ENCODE measurements at places on chromosomes 2 and 18.

DNA sequence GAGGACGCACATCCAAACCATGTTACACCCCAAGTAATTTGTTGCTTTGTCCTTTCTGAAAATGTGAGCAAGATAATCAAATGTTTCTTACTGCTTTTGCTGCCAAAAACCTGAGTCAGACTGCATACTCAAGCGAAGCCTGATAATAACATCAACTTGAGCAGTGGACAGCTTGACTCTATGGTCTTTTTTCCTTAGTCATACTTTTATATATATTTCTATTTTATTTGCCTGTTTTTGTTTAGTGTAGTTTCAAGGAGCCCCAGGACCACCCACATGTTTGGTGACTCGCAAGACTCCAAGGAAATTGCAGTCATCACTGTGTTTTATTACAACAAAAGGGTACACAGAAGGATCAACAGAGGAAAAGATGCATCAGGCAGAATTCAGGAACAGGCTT lies 688.4 kb upstream of the PIK3C3 start:
- no peak for DNase-seq

DNA sequence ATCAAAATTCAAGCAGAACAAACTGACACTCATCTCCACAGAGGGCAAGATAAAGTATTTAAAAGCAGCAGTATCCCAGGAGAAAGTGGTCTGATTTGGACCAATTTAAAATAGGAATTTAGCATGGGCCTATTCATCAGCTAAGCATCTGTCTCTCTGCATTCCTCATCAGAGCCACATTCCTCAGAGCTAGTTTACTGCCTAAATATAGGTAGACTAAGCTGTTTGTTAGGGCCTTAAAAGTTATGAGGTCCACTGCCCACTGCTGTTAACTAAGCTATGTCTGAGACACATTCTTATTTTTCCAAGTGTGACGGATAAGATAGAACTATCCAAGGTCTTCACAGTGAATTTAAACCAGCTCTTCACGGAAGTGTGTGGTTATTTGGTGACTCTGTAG lies 17.6 kb downstream of the NEB start:
- no peak for DNase-seq

DNA sequence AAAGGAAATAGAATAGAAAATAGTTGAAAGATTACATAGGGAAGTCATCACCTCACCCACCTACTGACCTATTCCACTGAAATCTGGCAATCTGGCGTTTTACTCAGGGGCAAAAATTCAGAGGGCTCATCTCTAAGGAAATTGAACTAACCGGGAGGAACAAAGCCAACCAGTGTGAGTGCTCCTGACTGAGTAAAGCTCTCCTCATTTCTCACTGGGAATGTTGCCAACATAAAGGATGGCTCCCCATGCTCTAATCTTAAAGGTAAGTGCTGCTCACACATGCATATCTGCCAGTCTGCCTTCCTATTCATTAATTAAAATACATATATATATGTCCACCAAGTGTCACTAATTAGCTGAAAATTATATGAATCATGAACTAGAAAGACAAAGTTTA lies 13.5 kb upstream of the DOK6 start:
- DNase-seq: no peak

DNA sequence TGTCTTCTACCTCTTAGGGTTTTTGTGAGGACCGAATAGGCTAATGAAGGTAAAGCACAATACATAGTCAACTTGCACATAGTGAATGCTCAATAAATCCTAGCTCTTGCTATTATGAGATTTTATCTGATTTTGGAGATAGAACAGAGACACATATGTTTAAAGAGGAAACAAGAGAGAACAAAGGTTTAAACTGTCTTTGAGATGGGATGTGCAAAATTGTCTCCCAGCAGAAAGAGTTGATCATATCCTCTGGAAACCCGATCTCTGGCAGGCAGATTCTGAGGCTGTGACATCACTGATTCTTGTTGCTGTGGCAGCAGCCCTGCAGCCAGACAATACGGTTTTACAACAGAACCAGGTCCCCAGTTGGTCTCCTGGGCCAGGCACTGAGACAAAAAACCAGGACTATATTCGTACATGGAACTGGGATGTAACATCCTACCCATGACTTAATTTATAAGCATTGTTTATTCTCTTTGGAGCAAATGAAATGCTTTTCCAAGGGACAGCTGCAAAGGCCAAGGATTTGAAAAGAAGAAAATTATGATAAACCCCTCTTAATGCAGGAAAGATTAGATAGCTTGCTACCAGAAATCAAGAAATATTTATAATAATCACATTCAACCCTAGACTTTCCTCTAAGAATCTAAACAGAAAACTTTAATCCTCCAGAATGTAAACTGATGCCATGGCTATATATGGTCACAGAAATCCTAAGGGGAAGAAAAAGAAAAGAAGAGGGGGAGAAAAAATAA lies 80.2 kb downstream of the SLC8A1 start:
- no peak for DNase-seq

DNA sequence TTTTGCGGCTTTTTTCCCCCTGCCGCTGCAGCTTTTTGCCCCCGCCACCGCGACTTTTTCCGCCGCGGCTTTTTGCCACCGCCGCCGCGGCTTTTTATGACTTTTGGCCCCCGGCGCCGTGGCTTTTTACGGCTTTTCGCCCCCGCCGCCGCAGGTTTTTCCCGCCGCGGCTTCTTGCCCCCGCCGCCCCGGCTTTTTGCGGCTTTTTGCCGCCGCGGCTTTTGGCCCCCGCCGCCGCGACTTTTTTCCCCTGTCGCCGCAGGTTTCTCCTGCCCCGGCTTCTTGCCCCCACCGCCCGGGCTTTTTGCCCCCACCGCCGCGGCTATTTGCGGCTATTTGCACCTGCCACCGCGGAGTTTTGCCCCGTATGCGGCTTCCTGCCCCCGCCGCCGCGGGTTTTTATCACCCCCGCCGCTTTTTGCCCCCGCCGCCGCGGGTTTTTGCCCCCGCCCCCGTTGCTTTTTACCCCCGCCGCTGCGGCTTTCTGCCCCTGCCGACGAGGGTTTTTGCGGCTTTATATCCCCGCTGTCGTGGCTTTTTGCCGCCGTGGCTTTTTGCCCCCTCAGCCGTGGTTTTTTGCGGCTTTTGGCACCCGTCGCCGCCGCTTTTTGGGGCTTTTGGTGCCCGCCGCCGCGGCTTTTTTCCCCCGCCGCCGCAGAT lies 2750.9 kb downstream of the RPIA start:
- DNase-seq: no peak

DNA sequence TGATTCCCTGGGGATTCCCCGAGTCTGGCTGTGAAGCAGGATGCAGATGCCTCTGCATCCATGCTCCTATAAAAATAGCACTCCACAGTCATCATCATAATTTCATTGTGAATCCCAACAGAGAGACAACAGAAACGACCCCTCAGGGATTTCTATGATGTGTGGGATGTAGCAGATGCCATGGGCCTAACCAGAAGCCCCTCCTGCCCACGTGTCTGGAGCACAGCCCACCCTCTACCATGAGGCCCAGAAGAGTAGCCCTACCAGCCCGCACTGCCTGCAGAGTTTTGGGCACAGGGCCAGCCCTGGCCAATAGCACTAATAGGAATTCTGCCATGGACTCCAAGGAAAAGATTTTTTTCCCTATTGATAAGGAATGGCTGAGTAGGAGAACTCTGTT lies 66.6 kb downstream of the GYPC start:
- DNase-seq: no peak

DNA sequence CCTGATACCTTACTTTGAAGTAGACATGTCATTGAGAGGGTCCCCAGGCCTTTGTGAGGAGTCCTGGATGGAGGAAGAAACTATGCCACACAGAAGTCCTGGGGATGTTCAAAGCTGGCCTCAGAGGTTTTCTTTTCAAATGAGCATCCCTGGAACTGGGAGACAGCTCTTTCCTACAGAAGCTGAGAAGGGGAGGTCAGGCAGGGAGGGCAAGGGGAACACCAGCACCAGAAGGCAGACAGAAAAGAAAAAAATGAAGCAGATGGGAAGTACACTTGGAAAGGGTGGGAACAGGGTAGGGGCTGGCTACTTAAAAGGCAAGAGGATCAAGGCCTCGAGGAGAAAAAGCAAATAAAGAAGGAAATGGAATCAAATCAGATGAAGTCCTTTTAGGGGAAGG lies 120.0 kb downstream of the FMNL2 start:
- DNase-seq: no peak

GRCh38 chr2:101064868-101065549 lies 62.9 kb downstream of the RPL31 start:
- peak; percentile 11 for DNase-seq

GRCh38 chr2:37797081-37797480 lies 125.6 kb upstream of the CDC42EP3 start:
- DNase-seq: no peak

- no peak for DNase-seq
Observed at GRCh38 chr2:173957517-173957916, 7.7 kb downstream of the SP3 start.

- DNase-seq: no peak
Observed at GRCh38 chr2:169963786-169964185, 136.5 kb downstream of the UBR3 start.

DNA sequence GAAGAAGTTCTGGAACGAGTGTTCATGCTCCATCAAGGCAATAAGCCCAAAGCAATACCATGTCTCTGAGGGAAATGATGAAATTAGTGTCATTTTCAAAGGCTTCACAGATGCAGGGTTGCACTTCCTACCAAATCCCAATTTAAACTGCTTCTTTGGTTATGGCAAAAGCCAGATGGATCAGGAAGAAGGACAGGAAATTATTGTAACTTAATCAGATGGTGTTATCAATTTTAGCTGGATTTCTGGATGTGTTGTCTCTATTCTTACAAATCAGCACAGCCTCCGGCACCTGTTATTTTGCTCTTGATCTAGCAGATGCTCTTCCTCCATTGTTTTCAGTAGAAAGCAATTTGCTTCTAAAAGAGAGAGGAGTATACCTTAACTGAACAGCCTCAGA lies 693.4 kb downstream of the SOCS6 start:
- DNase-seq: no peak

GRCh38 chr18:69752737-69753380 lies 194.8 kb downstream of the CD226 start:
- no peak for DNase-seq

DNA sequence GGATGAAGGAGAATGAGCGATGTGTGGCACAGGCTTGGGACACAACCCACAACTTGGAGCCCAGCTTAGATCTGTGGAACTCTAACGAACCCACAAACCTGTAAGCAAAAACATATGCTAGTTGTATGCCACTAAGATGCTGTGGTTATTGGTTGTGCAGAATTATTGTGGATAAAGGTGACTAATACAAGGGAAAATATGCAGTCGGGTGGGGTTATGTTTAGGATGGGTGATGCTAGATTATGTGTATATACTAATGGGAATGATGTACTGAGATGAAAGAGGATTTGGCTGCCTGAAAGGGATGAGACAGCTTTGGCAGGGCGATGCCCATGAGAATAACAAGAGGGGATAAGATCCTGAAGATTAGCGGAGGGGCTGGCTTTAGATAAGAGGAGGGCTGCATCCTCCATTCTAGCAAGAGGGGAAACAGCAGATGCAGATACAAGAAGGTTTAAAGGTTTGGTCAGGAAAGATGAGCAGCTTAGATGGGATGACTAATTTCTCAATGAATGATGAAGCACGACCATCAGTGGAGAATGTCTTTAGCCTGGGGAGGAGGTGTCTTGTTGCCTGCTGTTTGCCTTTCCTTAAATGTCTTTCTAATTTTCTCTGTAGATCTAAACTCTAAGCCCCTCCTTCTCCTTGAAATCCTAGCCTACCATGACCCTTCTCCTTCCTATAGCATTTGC lies 49.6 kb downstream of the GALNT14 start:
- no peak for DNase-seq

- no peak for DNase-seq
Observed at GRCh38 chr2:128377071-128377910, 58.6 kb upstream of the HS6ST1 start.

DNA sequence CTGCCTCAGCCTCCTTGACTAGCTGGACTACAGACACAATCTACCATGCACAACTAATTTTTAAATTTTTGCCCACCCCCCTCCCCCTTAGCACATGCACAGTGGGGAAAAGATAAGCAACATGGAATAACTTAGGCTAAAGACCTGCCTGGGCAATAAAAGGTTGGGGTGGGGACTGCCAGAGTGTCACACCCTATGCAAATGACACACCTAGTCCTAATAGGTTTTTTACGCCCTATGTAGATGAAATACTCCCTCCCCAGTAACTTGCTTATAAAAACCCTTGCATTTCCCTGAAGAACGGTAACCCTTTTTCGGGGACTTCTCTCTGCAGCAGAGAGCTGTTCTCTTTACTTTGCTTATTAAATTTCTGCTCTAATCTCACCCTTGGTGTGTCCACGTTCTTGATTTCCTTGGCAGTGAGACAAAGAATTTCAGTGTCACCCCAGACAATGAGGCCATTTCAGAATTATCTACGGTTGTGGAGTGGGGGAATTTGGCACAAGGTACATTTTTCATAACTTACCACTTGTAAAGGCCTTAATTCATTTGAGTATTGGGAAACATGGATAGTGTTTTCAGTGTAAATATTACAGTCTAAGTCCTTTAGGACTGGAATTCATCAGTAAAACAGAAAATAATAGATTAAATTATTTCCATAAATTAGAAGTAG lies 109.2 kb downstream of the NOL4 start:
- DNase-seq: no peak

DNA sequence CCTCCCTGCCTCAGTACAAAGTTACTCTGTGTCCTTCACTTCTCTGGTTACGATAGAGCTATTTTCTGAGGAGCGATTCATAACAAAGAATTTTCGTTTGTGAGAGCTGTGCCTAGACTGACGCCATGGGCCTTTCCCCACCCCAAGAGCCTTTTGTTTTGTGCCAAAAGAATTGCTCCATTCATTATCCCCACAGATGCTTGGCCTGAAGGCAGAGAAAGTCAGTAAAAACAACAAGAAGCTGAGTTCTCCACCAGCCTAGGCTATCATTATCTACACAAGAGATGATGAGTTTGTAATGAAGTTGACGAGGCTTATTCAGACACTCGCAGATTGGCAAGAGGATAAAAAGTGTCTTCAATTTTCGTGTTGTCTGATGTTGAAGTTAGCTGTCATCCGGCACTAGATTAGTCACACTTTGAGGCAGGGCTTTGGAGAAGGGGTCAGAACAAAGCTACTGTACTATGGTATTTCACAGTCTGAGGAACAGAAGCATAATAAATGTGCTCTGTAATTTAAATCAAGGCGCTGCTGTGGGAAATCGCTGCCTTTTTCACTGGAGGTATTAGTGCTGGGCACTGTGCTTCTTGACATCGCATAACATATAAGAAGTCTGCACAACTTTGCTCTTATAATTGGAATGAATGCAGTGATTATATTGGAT lies 278.4 kb upstream of the FIGN start:
- DNase-seq: no peak

DNA sequence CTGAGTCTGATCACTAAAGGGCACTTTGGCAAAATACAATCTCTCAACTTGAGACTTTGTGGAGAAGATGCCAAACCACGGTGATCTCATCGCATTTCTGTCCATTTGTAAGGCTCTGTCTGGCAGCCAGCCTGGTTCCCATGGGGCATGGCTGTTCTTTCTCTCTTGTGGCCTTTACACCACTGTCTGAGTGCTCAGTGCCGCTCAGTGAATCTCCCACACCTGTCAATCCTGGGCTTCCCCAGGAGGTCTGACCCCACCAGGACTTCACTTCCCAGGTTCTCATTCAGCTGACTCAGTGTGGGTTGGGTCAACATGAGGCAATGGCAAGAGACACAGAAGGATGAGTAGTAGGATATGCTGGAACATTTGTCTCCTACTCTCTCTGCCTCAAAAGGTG lies 96.8 kb upstream of the TRIB2 start:
- no peak for DNase-seq

GRCh38 chr2:98311771-98312545 lies 34.3 kb upstream of the CNGA3 start:
- no peak for DNase-seq
